Bone marrow (tissue), 2 donors: ENCODE measurements at places on chromosomes 6 and 20.

- no peak for DNase-seq
These were observed 121.0 kb upstream of the ATXN1 start for GRCh38 chr6:16882230-16882629.

GRCh38 chr20:62381202-62381797 is 5.6 kb upstream of the RPS21 start:
- no peak for DNase-seq

DNA sequence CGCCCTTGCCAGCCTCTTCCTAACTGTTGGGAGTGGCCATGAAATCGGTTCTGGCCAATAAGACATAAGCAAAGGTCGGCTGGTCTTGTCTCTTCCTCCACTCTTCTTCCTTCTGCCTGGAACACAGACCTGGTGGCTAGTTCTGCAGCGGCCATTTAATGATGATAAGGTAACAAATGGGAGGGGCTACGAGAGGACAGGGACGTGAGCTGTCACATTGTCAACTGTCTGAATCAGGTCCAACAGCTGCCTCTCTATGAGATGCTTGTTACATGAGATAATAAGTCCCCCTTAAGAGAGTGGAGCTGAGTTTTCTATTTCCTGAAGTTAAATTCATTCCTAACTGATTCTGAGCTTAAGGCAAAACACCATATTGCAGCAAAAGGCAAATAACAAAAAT is 12.5 kb upstream of the TMEM242 start:
- DNase-seq: no peak

- DNase-seq: peak; percentile 75
These were observed 27.7 kb downstream of the PTPRA start for GRCh38 chr20:2900845-2901592.

GRCh38 chr20:38132156-38132909 is 32.7 kb downstream of the TGM2 start:
- no peak for DNase-seq
